Fibroblast of skin of abdomen (primary cell): ENCODE measurements at places on chromosomes 7 and 10.
A peak's percentile ranks its signal among the peaks of the same experiment; 100 is the strongest.

- DNase-seq = no peak
Measured at GRCh38 chr7:151431281-151431767, 8.6 kb downstream of the CRYGN start.

DNA sequence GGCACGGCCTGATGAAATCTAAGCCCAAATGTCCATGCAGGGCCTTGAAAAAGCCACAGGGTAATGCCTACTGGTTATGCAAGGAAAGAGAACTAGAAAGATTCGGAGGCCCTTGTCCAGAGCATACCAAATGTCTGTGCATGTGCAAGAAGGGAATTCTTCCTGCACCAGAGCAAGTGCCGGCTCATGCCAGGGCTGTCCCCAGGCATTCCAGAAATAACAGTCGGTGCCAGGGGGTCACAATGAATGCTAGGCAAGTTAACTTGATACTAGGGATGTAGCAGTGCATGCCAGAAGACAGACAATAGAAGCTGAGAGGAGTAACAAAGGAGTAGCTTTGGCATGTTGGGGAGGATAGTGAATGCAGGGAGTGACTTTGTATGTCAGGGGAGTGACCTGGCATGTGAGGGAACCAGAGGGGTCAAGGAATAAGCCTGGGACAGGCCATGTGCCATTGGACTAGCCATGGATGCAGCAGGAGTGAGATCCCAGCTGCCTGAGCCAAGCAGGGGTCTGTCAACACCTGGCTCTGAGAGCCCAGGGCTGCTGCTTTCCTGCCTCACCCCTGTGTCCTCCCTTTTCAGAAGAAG is 119.5 kb upstream of the UNC5B start:
- no peak for DNase-seq

DNA sequence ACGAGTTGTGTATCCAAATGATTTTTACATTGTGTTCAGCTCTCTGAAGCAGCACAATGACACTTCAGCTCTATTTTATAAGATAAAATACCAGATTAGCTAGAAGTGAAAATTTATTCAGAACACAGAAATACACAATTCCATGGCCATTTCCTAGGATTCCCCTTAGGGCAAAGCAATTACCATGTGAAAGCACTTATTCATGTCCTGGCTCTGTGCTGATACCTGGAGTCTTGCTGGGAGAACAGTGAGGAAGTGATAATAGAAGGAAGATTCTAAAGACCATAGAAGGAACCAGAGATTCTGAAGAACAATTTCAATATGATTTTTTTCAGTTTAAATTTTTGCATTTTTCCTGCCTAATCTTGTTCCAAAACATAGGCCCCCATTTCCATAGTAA is 657.4 kb upstream of the ZWINT start:
- no peak for DNase-seq

DNA sequence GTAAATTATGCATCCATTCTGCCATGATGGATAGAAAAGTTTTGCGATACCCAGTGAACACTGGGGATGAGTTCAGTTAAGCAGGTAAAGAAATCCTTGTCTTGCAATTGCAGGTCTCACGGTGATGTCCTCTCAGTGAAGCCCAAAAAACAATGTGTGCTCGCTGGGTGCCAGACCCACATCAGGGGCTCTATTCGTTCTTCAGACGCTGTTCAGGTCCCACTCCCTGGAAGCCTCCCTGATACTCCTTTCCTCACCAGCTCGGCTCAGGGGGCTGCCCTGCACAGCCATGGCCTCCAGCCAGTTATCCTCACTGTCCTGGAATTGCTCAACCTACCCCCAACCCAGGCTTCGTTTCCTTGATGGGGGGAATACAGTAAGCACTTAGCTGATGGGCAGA is 323.5 kb downstream of the ADARB2 start:
- no peak for DNase-seq

GRCh38 chr7:142519079-142520078 is 229.9 kb upstream of the PRSS1 start:
- no peak for DNase-seq

GRCh38 chr7:1810961-1811849 is 141.1 kb downstream of the ELFN1 start:
- DNase-seq = peak; percentile 55

- no peak for DNase-seq
Measured at GRCh38 chr10:125155101-125155500, 5.3 kb downstream of the CTBP2 start.

DNA sequence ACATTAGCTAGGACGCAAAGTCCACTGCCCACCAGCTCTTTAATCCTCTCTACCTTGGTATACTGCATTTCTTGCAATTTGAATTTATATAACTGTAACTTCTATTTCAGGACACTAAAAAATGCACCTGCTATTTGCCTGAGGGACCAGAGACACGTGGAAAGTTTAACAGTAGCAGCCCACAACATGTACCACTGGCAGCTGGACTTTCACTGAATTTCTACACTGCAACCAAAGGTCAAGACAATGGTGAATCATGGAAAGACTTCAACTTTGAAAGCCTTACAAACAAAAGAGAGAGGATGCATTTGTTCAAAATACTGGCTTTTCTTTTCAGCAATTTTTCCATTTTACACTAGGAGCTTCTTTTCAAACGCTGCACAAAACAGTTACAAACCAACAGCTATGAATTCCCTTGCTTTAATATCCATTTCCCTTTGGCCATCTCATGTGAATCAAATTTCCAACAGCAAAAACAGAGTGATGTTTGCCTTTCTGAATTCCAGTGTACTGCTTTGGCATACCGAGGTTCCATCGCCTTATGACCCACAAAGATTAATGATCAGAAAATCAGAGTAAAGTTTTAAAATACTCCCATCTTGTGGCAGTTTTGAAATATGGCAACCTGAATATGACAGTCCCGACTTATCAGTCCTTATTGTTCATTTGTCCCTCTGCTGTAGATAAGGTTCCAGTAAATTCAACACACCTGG is 29.9 kb upstream of the HNRNPH3 start:
- DNase-seq = peak; percentile 63

GRCh38 chr10:30186371-30186875 is 127.0 kb upstream of the JCAD start:
- no peak for DNase-seq

- no peak for DNase-seq
Measured at GRCh38 chr10:3294919-3295581, 122.5 kb upstream of the PITRM1 start.

GRCh38 chr7:2148189-2148588 is 84.6 kb downstream of the MAD1L1 start:
- no peak for DNase-seq

DNA sequence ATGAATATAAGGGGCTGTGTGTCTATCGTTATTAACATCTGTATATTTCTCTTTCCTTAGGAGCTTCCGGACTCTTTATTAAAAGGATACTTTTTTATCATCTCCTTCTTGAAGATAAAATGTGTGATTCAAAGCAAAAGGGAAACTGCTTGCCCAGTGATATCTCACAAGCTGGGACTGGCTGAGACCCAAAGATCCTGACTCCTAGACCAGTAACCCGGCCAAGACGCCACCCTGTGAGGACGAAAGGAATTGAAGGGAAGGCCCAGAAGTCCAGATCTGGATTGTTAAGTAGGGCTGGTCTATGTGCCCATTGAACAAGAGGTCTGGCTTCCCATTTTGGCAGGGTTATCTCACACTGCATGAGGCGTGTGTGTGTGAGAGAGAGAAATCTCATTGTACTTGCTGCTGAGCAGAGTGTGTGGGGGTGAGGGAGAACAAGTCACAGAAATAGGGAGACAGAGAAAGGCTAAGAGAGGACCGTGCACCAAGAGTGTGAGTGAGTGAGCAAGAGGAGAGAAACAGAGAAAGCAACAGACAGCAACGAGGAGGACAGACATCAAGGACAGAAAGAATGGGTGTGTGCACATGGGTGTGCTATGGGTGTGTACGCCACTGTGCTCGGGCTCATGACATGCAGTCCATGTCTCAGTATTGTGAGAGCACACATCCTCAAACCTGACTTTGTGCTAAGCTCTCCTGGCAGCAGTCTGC is 75.4 kb downstream of the PLXNA4 start:
- no peak for DNase-seq

GRCh38 chr7:39609113-39609934 is 14.0 kb upstream of the RALA start:
- peak; percentile 80 for DNase-seq

DNA sequence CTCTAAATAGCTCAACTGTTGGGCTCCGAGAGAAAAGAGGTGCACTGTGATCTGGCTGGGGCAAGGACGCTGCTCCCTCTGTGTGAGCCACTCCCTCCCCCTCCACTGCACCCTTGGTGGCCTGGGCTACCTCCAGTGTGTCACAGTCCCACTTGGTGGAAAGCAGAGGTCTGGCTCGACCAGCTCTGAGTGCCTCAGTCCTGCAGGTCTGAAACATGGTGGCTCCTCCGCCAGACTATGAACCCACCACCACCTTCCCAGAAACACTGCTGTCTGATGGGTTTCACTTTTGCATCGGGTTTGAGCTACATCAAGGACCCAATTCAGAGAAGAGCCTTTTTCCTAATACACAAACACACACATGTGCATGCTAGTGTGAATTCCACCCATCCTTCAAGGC is 500.1 kb downstream of the RPS24 start:
- no peak for DNase-seq

GRCh38 chr7:16975712-16976111 is 93.9 kb upstream of the AGR3 start:
- no peak for DNase-seq

- peak; percentile 41 for DNase-seq
Measured at GRCh38 chr7:12706900-12707536, 19.6 kb downstream of the ARL4A start.

- DNase-seq = no peak
Measured at GRCh38 chr7:11332186-11332864, 358.7 kb downstream of the PHF14 start.

GRCh38 chr10:128222332-128222849 is 96.2 kb upstream of the MKI67 start:
- DNase-seq = no peak

GRCh38 chr10:101831169-101831811 is 12.3 kb downstream of the KCNIP2 start:
- no peak for DNase-seq

GRCh38 chr7:25068502-25069213 is 56.4 kb downstream of the CYCS start:
- no peak for DNase-seq

- DNase-seq = no peak
Measured at GRCh38 chr10:81817596-81818170, 57.3 kb upstream of the NRG3 start.

GRCh38 chr10:31906039-31906438 is 22.6 kb downstream of the ARHGAP12 start:
- DNase-seq = no peak

DNA sequence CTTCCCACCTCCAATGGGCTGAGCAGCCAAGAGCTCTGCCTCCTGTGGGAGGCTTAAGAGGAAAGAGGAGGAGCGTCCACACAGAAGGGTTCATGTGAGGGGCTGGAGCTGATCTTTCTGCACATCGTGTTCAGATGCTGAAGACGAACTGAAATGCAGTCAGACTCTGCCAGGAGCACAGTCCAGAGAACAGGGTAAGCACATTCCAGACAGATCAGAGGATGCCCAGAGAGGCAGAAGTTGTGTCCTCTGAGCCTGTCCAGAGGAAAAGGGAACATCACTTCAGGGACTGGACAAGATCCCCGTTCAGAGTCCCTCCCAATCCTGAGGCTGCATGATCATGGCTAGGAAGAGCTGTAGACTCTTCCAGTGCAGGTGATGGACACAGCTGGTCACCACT is 72.9 kb downstream of the ITIH5 start:
- DNase-seq = no peak

GRCh38 chr7:85000735-85001350 is 186.0 kb downstream of the SEMA3D start:
- no peak for DNase-seq

GRCh38 chr10:95217476-95217875 is 23.4 kb downstream of the ACSM6 start:
- peak; percentile 41 for DNase-seq

DNA sequence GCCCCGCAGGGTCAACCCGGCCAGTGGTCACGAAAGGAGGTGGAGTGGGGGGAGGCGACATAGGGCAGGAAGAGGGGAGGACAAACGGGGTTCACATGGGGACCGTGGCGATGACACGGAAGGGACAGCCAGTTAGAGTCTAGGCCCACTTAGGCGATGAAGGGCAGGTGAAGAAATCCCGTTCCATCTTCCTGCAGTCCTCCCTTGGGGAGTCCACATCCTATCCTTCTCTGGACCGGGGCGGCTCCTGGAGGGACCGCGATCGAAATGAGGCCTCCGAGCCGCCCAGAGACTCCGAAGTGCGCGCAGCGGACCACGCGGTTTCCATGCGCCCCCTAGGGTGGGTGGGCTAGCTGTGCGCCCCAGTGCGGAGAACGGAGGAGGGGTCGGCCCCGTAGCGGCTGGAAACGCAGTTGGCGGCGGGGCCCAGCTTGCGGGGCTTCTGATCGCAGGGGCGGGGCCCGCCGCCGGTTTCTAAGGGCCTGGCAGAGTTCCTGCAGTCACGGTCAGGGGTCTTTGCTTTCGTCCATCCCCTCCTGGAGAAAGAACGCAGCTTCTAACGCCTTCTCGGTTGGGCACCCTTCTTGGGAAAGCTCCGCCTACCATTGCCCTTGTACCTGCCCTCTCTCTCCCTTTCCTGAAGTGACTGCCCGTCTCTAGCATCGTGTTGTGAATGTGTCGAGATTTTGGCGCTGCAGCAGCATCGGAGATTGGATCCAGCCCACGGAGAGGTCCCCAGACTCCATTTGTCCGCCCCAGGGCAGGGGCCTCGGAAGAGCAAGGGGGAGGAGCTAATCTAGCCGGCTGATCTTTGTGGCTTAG is 17.9 kb upstream of the TMEM225B start:
- DNase-seq = peak; percentile 50

GRCh38 chr10:63228237-63228636 is 95.1 kb downstream of the NRBF2 start:
- DNase-seq = no peak

GRCh38 chr10:31593124-31593523 is 274.1 kb downstream of the ZEB1 start:
- DNase-seq = no peak

DNA sequence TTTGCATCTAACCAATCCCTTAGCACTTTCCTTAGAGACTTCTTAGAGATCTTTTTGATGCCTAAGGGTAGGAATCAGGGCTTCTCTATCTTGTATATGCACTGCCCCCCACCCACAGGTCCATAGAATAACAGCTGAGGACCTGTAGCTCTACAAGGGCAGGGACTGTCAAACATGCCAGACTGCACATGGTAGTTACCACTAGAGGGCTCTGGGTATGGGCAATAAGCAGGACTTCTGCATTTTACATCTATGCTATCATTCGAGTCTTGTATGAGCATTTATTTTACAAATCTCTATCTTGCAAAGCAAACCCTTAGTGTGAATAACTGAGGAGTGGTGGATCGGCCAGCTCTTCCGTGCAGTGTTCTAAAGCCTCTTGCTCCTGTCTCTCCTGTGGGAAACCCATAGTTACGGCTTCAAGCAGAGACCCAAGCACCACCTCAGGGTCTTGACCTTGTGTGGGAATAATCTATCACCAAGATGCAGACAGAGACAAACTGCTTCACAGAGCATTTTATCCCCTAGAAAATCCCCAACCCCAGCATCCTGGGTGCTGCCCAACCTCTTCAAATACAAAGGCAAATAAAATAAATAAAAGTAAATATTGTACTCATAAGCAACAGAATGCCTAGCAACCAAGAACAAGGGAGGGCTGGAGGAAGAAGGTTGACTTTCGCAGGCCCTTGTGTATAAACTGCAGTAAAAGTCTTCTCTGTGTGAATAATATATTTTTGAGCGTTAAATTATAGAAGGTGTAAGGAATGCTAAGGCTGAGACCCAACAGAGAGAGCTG is 219.3 kb downstream of the WDR11 start:
- no peak for DNase-seq
